ENCODE measurements at places on chromosomes 11 and 22.

DNA sequence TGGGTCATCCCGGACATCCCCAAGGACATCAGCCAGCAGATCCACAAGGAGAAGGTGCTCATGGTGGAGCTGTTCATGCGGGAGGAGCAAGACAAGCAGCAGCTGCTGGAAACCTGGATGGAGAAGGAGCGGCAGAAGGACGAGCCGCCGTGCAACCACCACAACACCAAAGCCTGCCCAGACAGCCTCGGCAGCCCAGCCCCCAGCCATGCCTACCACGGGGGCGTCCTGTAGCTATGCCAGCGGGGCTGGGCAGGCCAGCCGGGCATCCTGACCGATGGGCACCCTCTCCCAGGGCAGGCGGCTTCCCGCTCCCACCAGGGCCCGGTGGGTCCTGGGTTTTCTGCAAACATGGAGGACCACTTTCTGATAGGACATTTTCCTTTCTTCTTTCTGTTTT lies 15.3 kb upstream of the FADD start:
- no peak for DNase-seq

DNA sequence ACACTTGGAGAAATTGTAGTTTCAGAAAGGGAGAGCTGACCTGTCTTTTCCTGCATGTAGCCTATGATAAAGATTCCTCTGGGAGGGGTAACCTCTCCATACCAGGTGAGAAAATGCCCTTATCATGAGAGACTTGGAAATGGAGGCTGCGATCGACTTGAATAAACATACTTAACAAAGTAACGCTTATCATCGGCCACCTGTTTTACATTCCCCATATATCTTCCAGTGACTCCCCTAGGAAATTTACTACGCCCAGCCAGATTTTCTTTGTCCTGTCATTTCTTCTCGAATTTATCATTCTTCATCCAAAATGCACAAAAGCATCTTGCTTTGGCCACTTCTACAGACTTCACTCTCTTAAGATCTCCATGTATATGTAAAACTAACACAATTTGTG lies 143.5 kb downstream of the CCDC81 start:
- no peak for DNase-seq

GRCh38 chr11:74141241-74141695 lies 29.5 kb downstream of the C2CD3 start:
- DNase-seq, result no peak

- no peak for DNase-seq
Measured at GRCh38 chr22:42271906-42272305, 1.5 kb upstream of the TCF20 start.

DNA sequence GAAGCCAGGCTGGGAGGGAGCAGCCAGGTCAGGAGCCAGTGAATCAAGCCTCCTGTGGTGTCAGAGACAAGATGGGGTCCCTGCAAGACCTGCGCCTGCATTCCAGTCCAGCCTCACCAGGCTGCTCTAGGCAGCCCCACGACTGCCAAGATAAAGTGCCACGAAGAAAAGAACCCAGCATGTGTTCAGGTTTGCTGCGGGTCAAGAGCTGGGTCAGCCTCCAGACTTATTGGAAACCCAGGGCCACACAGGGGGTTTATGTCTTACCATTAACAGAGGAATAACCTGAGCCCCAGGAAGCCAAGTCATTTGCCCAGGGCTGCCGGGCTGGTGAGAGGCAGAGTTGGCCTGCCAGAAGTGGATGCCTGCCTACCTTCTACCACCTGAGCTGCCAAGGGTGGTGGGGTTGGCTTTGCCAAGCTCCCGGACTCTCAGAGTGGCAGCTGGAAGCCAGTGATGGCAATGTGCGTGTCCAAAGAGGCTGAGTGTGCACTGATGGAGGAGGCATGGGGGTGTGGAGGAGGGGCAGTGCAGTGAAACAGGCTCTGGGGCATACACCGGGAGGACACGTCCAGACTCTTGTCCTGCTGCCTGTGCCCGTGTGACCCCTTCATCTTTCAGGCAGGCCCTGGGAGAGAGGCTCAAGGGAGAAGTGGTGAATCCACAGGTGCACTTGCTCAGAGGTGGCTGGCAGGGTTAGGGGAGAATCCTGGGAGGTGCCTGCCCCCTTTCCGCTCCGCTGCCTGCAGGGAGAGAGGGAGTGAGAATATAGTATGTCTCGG lies 1.7 kb downstream of the RASD2 start:
- DNase-seq, result no peak

DNA sequence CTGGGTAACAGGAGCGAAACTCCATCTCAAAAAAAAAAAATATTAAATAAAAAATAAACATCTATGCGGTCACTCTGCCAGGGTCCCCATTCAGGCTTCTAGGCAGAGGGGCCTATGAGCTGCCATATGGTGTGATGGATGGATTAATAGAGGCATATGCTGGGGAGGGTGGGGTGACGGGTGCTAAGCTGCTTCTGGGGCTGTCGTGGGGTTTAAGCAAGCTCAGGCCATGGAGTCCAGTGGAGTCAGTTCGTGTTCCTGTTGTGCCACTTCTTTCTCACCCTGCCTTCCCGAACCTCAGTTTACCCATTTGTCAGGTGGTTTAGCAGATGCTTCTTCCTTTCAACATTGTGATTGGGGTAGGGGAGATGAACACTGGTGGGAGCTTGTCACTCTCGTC lies 9.0 kb upstream of the GRAMD4 start:
- DNase-seq, result no peak

- no peak for DNase-seq
Measured at GRCh38 chr11:3685923-3686322, 14.7 kb upstream of the CHRNA10 start.

DNA sequence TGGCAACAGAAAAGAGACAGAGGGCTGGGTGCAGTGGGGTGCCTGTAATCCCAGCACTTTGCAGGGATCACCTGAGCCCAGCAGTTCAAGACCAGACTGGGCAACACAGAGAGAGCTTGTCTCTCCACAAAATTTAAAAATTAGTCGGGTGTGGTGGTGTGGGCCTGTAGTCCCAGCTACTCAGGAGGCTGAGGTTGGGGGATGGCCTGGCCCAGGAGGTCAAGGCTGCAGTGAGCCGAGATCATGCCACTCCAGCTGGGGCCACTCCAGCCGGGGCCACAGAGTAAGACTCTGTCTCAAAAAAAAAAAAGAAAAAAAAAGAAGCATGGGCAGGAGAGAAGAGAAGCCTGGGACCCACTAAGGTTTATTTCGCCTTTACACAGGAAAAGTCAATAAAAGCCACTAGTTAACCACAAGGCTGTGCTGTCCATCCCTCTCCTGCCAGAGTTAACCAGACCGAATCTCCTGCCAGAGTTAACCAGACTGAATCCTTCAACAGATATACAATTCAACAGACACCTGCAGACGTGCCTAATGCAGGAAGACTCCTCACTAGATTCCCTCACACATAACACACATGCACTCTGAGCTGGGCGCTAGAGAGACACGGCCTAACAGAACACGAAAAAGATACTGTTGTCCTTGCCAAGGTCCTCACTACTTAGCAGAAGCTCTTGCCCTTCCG lies 29.8 kb downstream of the MICAL3 start:
- DNase-seq, result no peak

DNA sequence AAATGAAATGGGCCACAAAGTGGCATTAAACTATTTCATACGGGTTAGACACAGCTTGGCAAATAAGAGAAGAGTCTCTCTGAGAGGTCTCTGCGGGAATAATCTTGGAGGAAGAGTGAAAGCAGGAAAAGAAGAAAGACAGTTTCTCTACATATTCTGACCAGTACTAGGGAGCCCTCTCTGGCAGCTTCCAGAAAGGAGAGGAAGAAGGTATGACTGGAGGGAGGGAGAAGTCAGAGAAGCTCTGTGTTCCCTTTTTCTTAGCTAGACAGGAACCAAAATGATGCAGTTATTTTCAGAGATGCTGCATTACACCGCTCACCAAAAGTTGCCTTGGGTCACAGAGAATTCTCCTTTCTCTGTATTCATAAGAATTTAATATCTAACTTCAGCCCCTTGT lies 382.1 kb downstream of the KCNA4 start:
- DNase-seq, result no peak

- no peak for DNase-seq
Measured at GRCh38 chr11:67282876-67283371, 6.2 kb upstream of the ANKRD13D start.

GRCh38 chr11:117465236-117465997 lies 137.8 kb downstream of the CEP164 start:
- no peak for DNase-seq

DNA sequence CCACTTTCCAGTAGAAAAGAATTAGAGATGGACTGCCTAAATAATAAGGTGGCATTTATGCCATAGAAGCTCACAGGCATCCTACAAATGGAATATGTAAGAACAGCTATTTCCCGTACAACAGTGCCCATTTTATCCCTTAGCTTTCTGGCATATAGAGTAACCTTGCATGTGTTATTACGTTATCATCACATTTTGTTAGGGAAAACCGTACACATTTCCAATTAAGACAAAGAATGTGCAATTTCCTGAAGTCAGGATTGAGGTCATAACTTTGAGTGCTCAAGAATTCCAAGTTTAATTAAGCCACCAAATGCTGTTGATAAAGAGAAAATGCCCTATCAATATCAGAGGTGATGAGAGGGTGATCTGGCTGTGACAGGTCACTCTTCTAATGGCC lies 58.9 kb downstream of the LDLRAD3 start:
- DNase-seq, result no peak

- no peak for DNase-seq
Measured at GRCh38 chr22:40451210-40451609, 80.8 kb downstream of the SGSM3 start.

DNA sequence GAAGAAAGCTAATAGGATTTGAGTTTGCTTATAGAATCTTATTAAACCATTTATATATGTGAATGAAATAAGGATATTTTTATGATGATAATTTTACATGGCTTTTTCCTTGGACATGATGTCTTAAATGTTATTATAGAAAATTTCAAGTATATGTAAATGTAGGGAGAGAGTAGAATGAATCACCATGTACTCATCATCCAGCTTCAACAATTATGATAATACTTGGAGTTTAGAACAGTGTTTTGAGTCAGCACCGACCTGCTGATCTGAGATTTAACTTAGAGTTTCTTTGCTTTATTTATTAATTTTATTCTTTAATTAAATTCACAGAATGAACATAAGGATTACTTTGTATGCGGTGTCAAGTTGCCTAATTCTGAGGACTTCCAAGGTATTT lies 193.5 kb downstream of the UVRAG start:
- DNase-seq, result no peak

DNA sequence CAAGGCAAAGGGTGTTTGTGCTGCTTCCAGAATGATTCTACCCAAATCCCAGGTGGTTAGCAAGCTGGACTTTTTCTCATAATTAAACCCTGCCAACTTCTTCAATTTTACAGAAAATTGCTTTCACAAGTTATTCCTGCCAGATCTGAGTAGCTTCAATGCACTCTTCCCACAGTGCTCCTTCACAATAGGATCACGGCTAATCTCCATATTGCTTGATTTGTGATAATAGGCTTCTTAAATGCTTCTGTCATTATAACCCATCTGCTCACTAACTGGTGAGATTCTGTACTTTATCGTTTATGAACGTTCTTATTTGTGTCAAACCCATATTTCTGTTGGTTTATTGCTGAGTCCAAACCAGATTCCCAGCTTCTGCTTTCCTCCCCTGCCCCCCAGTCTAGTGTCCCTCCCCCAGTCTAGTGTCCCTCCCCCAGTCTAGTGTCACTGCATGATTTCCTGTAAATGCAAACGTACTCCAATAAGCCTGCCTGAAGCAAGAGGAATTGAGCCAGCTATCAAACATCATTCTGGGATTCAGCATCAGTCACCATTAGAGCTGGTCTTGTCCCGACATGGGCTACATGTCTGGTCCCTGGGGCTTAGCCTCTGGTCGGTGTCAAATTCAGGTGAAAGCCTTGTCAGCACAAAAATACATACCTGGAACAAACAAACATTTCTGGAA lies 14.0 kb downstream of the MMP3 start:
- DNase-seq, result peak; percentile 16

DNA sequence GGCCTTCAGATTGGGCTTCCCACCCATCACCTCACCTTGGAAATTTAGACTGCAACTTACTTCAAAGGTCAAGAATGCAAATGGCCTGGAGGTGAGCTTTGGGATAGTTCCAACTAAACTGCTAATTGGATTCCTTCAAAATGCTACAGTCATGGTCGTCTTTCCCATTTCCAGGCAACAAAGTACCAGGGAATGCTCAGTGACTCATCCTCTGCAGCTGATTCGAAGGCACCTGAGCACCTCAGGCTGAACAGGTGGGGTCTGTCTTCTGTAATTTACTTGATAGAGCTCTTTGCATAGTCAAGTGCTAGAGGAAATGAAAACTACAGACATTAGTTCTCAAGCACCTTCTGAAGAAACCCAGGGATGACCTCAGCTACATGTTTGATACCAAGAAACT lies 20.5 kb upstream of the FSHB start:
- no peak for DNase-seq

DNA sequence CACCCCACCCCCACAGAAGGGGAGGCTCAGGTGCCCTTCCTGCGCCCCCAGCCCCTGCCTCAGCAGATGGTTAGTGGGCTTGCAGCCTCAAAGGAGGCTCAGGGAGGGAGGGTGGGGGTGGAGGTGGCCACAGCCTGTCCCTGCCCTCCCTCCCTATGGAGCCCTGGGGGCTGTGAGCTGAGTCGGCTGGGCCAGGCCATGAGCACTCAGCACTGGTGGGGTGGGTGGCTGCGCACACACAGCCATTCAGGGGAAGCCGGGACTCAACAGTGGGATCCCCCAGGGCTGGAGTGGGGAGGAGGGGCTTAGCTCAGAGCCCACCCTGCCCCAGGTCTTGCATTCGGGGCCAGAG lies 50.2 kb downstream of the FLRT1 start:
- no peak for DNase-seq

All from NCI-H524 (cell line).